Astrocyte of the cerebellum (primary cell): ENCODE measurements at places on chromosomes 12 and 14.

DNA sequence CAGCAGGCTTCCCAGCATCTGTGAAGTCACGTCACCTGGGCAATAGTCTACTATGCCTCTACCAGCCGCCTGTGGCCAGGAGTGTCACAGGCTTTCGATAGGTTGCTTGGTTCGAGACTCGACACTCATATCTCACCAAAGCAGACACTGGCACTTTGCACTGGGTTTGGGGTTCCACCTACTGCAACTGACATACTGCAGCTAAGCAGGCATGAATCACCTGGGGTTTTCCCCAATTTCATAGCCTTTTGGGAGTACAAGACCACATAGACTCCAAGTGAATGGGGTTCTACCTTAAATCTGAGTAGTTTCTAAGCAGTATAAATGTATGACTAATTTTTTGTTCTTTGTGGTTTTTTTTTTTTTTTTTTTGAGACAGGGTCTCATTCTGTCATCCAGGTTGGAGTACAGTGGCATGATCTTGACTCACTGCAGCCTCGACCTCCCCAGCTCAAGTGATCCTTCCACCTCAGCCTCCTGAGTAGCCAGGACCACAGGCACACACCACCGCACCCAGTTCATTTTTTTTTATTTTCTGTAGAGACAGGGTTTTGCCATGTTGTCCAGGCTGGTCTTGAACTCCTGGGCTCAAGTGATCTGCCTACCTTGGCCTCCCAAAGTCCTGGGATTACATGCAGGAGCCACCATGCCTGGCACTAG, 32.1 kb downstream of the DMAC2L start:
- no peak for DNase-seq

- no peak for DNase-seq
These were observed 754.1 kb upstream of the MDGA2 start for GRCh38 chr14:48429512-48429911.

DNA sequence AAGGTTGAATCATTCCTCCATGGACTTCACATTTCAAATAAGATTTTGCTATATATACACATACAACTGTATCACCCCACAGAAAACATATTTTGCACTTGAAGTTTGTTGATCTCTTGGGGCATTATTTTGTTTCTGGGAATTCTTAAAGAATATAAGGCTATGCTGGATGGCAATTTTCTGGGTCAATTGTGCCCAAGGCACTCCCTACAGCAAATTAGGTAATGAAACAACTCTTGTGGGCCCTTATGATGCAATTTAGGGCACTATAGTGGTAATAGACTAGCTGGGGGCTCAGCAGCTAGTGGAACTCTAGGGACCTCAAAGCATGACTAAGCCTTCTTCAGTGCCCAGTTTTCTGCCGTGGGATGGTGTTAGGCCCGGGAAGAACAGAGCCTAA, 444.4 kb downstream of the NRXN3 start:
- DNase-seq: no peak

DNA sequence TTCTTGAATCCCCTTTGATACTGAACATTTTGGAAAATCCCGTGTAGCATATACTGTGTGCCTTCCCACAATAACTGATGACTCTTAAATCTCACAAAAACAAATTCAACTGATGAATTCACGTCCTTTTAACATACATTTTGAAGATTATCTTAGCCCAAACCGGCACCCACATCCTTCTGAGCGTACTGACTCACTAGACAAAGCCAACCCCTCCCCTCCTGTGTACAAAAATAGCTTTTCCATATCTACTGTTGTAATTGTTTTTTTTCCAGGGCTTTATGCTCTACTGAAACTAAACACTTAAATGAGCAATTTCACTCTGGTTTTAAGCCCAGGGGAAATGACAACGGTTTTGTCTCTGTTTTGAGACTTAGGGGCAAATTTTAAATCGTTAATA, 109.4 kb upstream of the ATF7IP start:
- DNase-seq: no peak

DNA sequence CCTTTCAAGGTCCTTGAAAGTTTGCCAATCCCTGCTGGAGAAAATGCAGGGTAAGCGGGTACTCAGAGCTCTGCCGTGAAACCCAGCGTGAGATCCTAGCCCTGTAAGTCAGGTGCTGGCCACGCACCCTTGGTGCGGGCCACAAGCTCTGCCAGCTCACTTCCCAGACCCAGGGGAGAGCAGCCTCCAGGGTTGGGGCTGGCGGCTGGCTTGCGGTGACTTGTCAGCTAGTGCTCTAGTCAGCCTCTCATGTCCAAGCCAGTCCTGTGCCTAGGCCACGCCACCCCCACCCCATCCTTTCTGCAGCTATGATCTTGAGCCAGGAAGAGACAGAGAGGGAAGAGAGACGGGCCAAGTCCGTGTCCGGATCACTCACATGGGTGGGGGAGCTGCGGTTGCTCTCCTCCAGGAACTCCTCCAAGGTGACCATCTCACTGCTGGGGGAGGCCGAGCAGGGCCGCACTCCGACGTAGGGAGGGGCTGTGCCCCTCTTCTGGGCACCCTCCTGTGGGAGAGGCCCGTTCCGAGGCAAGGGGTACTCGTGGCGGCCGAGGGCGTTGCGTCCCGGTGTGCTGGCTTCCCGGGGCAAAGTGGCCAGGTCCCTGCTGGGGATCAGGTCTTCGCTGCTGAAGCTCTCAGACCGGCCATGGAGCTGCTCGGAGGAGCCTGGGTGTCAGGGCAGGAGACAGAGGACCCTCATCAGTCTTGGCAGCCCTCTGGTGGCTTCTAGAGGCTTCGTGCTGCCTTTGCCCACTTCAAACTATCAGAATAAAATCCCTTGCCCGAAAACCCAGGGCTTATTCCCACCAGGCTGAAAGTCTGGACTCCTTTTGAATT, 33.3 kb upstream of the GPR68 start:
- DNase-seq: no peak

DNA sequence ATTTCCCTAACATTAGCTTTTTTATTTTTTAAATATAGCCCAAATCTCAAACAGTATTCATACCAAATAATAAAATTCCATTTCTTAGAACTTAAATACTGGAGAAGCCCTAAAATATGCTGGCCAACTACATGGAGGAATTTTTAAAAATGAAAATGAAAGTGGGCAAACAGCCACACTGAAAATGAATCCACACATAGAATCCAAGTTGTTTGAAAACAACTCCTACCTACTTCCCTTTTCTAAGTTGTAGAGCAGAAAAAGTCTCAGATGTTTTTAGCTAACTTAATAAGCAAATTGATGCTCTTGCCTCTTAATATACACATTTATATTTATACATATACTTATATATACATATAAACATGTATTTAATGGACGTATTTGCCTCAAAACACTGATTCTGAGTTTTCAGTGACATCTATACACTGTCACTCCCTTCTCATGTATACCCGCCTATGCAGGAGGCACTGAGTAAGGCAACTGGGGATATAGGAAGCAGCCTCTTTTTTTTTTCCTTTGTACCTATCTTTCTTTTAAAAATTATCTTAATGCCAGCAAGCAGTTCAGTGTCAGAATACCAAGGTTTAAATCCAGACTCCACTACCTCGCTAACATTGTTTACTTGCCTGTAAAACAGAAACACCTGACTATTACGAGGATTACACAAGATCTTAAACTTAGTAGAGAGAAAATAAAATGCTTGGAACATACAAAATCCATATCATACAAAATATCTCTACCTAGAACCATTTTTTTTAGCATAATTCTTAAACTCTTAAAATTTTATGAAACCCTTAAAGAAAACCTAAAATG, 13.3 kb downstream of the DICER1 start:
- no peak for DNase-seq

DNA sequence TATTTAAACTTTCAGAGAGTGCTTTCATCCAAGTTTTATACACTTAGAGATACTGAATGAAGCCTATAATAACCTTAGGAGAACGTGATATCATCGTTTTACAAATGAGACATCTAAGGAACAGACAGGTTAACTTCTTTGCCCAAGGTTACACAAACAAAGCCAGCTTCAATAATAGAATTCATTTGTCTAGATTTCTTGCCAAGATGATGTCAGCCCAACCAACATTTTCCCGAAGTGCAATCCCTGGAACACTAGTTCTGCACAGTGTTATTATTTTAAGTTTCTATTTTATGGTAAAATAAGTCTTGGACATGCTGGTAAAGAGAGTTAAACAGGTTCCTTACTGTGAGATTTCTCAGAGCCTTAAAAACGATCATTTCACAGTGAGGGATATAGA, 174.6 kb downstream of the SLC25A21 start:
- DNase-seq: no peak

- DNase-seq: no peak
These were observed 3.6 kb downstream of the ISCU start for GRCh38 chr12:108565976-108566375.
